ENCODE measurements at places on chromosomes 3 and 15.

DNA sequence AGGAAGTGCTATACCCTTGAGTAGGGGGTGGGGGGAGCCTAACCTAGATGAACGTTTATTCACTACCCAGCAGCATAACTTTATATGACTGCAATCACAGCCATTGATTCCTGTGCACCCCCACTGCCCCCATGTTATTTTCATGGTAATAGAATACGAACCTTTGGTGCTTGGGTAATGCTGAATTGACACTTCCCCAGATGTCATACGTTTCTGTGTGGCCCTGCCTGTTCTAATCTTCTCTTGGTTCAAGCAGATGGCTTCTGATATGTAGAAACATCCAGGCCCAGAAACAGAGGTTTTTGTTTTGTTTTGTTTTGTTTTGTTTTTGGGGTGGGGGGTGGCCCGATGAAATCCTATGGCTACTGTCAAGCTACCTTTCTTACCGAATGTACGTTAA lies 237.9 kb upstream of the TOPAZ1 start:
- no peak for DNase-seq
- no peaks in the 10 kb centered on the region for H3K27me3 ChIP-seq
- no peak overlapping the region for H3K27ac ChIP-seq
- peaks cover 10% of the 10 kb centered on the region for H3K36me3 ChIP-seq
- H3K4me3 ChIP-seq, result peak overlapping the region; percentile 25

DNA sequence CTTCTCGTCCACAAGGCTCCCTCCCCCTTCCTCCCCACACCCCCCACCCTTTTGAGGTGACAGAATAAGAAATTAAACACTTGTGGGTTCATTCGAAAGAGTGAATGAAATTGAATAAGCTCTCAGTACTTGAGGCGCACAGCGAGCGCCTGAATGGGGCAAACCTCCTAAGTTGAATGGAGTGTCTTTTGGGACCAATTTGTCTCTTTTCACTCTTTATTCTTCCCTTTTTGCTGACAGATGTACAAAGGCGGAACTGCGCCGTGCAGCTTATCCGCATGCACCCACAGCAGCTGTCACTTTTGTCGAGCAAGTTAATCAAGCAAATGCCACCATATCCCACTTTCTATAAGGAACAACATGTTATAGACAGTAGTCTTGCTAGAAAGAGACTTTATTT lies 47.9 kb upstream of the FEZF2 start:
- H3K4me1 ChIP-seq, result no peaks in the 10 kb centered on the region
- H3K27me3 ChIP-seq, result no peaks in the 10 kb centered on the region
- DNase-seq, result no peak

- no peaks in the 10 kb centered on the region for H3K36me3 ChIP-seq
- H3K27ac ChIP-seq, result no peak overlapping the region
- H3K27me3 ChIP-seq, result peaks cover 75% of the 10 kb centered on the region
- no peak overlapping the region for H3K4me3 ChIP-seq
Observed at GRCh38 chr3:14608298-14608697, 43.3 kb upstream of the CCDC174 start.

GRCh38 chr3:47193871-47194859 lies 30.3 kb upstream of the SETD2 start:
- no peak overlapping the region for H3K4me3 ChIP-seq
- peaks cover 3% of the 10 kb centered on the region for H3K36me3 ChIP-seq
- H3K27ac ChIP-seq, result no peak overlapping the region
- H3K27me3 ChIP-seq, result no peaks in the 10 kb centered on the region

GRCh38 chr15:79952329-79952728 lies 18.7 kb downstream of the BCL2A1 start:
- DNase-seq, result no peak
- no peaks in the 10 kb centered on the region for H3K36me3 ChIP-seq
- no peaks in the 10 kb centered on the region for H3K27me3 ChIP-seq
- H3K27ac ChIP-seq, result no peak overlapping the region
- no peak overlapping the region for H3K4me3 ChIP-seq

GRCh38 chr15:91413142-91413541 lies 313.1 kb downstream of the SV2B start:
- H3K4me1 ChIP-seq, result no peaks in the 10 kb centered on the region
- H3K4me3 ChIP-seq, result no peak overlapping the region
- no peaks in the 10 kb centered on the region for H3K27me3 ChIP-seq

- peaks cover 69% of the 10 kb centered on the region for H3K36me3 ChIP-seq
- H3K4me1 ChIP-seq, result peaks cover 63% of the 10 kb centered on the region
- peak overlapping the region; percentile 79 for H3K27ac ChIP-seq
- H3K27me3 ChIP-seq, result no peaks in the 10 kb centered on the region
- DNase-seq, result no peak
Observed at GRCh38 chr3:53240989-53241972, 14.5 kb downstream of the TKT start.

GRCh38 chr3:72538070-72538745 lies 310.0 kb downstream of the SHQ1 start:
- no peaks in the 10 kb centered on the region for H3K36me3 ChIP-seq
- H3K27me3 ChIP-seq, result peaks cover 11% of the 10 kb centered on the region
- no peaks in the 10 kb centered on the region for H3K4me1 ChIP-seq
- DNase-seq, result no peak

- no peak overlapping the region for H3K4me3 ChIP-seq
- H3K36me3 ChIP-seq, result no peaks in the 10 kb centered on the region
- DNase-seq, result peak; percentile 71
- no peaks in the 10 kb centered on the region for H3K4me1 ChIP-seq
Observed at GRCh38 chr15:65818927-65819562, 27.0 kb upstream of the DENND4A start.

GRCh38 chr15:80560601-80561400 lies 134.3 kb upstream of the ABHD17C start:
- no peak overlapping the region for H3K4me3 ChIP-seq
- no peaks in the 10 kb centered on the region for H3K27me3 ChIP-seq
- DNase-seq, result peak; percentile 28
- peaks cover 10% of the 10 kb centered on the region for H3K4me1 ChIP-seq
- H3K36me3 ChIP-seq, result peaks cover 43% of the 10 kb centered on the region

GRCh38 chr3:99470841-99471240 lies 167.6 kb upstream of the COL8A1 start:
- no peaks in the 10 kb centered on the region for H3K4me1 ChIP-seq
- H3K4me3 ChIP-seq, result no peak overlapping the region
- DNase-seq, result no peak
- H3K36me3 ChIP-seq, result no peaks in the 10 kb centered on the region
- H3K27ac ChIP-seq, result no peak overlapping the region
- H3K27me3 ChIP-seq, result no peaks in the 10 kb centered on the region

GRCh38 chr15:48634893-48635292 lies 10.6 kb downstream of the FBN1 start:
- no peaks in the 10 kb centered on the region for H3K27me3 ChIP-seq
- peaks cover 66% of the 10 kb centered on the region for H3K36me3 ChIP-seq
- peaks cover 20% of the 10 kb centered on the region for H3K4me1 ChIP-seq
- peak; percentile 83 for DNase-seq
- no peak overlapping the region for H3K4me3 ChIP-seq

DNA sequence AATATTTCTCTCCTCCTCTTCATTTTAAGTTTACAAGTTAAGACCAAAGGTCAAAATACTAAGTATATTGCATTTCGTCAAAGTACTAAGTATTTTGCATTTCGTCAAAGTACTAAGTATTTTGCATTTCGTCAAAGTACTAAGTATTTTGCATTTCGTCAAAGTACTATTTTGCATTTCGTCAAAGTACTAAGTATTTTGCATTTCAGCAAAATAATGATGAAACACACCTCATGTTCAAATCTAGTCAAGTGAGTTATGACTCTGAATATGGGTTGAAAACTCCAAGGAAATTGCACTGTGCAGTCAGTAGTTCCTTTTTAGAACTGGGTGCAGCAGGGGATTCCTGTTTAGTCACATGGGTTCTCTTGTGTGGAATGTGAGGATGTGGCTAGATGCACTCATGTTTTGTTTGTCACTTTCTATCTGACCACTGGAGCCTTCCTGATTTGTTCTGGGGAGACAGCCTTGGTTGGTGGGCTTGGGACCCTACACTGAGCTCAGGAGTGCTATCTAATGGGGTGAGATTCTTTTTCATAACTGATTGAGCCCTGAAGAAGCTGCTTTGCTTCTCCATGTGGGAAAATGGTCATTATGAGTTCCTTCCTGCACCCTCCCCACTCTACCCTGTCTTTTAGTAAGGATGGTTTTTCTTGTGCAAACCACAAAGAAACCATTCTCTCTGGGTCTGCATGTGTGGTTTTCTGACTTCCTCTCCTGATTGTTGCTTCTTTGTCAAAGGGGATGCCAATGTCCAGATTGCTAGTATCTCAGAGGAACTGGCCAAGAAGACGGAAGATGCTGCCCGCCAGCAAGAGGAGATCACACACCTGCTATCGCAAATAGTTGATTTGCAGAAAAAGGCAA lies 73.4 kb downstream of the CCK start:
- DNase-seq, result peak; percentile 50
- no peak overlapping the region for H3K4me3 ChIP-seq
- H3K27ac ChIP-seq, result no peak overlapping the region
- no peaks in the 10 kb centered on the region for H3K27me3 ChIP-seq
- H3K4me1 ChIP-seq, result peaks cover 4% of the 10 kb centered on the region

- peaks cover 4% of the 10 kb centered on the region for H3K4me1 ChIP-seq
- H3K27me3 ChIP-seq, result no peaks in the 10 kb centered on the region
- H3K36me3 ChIP-seq, result no peaks in the 10 kb centered on the region
- H3K27ac ChIP-seq, result peak overlapping the region; percentile 66
Observed at GRCh38 chr3:194565597-194566190, 67.5 kb downstream of the TMEM44 start.

DNA sequence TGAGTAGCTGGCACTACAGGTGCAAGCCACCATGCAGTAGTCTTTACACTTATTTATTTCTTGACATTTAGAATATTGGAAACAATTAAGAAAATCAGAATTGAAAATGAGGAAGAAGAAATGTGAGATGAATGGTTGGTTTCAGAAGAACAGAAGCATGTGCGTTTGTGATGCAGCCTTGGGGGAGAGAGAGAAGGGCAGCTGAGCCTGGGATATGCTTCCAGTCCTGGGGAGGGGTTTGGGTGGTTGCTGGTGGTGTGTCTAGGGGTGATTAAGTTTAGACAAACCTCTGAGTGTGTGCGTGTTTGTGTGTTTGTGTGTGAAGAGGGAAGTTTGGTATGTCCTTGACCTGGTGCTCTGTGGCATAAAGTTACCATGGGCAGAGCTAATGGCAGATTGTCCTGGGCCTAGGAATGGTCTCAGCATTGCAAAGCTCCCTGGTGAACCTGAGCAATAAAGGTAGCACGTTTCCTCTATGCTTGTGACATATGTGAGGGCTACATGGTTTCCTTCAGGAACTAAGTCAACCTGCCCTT lies 35.6 kb downstream of the CTSH start:
- no peak overlapping the region for H3K4me3 ChIP-seq
- no peaks in the 10 kb centered on the region for H3K27me3 ChIP-seq
- peaks cover 10% of the 10 kb centered on the region for H3K4me1 ChIP-seq
- DNase-seq, result no peak
- H3K27ac ChIP-seq, result no peak overlapping the region

DNA sequence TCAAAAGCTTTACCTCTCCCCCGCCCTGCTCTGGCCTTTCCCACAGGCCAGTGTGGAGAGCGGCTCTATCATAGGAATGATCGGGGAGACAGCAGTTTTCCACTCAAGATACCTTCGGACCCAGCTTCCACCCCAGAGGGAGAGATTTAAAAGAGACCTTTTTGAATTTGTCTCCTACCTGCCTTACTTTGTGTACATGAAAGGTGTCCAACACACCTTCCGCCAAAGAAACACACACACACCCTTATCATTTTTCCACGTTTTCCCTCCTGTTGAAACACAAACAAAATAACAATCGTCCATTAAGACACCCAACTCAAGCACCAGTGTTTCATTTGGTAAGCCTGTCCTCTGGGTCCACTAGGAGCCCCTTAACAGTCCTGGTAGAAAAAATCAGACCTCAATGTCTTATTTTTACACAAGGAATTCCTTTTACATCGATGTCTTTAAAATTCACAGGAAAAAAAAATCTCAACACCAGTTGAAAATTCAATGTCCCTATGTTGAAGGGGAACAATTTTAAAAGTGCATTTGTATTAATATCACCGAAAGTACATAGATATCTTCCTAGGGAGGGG lies 4.0 kb downstream of the HES1 start:
- DNase-seq, result peak; percentile 78
- no peak overlapping the region for H3K4me3 ChIP-seq
- H3K27me3 ChIP-seq, result no peaks in the 10 kb centered on the region
- H3K36me3 ChIP-seq, result no peaks in the 10 kb centered on the region
- peak overlapping the region; percentile 30 for H3K27ac ChIP-seq

- H3K36me3 ChIP-seq, result peaks cover 11% of the 10 kb centered on the region
- no peak for DNase-seq
- H3K27ac ChIP-seq, result no peak overlapping the region
Observed at GRCh38 chr3:107650788-107651187, 128.0 kb downstream of the BBX start.

DNA sequence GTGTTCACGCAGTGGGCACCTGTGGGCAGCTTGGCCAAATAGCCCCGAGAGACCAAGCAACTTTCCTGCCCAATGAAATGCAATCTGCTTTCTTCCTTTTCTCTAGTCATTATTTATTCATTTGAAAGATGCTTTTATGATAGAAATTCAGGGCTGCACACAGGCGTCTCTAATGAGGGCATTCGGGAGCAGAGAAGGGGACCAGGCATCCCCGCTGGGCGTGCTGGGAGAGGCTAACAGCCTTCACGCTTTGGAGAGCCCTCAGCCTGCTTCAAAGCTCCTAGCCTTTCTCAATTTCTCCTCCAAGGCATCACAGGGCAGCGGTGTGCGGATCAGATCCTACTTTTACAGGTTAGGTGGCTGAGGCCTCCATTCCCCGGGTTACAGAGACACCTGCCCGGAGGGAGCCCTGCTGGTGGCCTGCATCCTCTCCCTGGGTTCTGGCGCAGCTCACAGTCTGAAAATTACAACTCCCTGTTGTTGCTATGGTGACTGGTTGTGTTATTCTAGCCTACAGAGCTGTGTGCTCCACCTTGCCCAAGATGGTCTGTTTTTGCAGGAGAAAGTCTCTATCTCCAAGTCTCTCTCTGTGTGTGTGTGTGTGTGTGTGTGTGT lies 21.8 kb upstream of the KLF13 start:
- no peaks in the 10 kb centered on the region for H3K36me3 ChIP-seq
- H3K4me1 ChIP-seq, result peaks cover 5% of the 10 kb centered on the region
- DNase-seq, result peak; percentile 18
- peaks cover 28% of the 10 kb centered on the region for H3K27me3 ChIP-seq
- H3K27ac ChIP-seq, result no peak overlapping the region
- no peak overlapping the region for H3K4me3 ChIP-seq
